ENCODE measurements at places on chromosomes 2 and 18.

DNA sequence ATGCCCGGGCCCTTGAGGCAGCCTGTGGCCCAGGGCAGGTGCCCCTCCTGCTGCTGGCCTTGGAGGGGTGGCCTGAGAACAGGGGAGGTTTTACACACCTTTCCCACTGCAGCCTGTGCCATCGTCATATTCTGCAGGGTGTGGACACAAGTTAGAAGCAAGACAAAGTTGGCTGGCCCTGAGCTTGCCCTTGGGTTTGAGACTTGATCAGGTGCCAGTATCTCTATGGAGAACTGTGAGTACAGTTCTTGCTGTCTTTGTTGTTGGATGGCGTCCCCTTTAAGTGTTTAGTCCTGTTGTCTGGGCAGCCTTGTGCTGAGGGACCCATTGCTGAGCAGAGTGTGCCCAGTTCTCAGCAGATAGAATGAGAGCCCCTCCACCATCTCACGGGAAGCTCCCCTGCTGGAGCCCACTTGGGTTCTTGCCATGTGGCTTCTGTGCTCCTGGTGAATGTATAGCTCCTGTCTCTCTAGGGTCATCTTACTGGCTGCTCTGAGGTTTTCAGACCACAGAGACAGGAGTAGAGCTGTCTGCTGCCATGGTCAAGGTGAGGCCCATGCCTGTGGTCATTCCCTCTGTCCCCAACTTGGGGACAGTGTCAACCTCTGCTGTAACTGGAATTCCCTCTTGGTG, 115.9 kb downstream of the SH3RF3 start:
- no peak for DNase-seq

DNA sequence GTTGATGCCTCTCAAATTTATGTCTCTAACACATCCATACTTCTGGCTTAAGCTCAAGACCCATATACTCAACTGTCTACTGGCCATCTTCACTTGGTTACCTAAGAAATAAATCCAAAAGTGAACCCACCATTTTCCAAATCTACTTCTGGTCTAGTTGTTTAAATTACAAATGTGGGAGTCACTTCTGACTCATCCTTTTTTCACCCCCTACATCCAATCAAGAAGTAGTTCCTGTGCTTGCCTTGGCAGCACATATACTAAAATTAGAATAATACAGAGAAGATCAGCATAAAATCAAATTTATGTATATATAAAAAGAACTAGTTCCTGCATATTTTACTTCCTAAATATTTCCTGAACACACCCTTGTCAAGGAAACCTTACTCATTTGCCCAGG, 53.6 kb downstream of the STRN start:
- DNase-seq: no peak

DNA sequence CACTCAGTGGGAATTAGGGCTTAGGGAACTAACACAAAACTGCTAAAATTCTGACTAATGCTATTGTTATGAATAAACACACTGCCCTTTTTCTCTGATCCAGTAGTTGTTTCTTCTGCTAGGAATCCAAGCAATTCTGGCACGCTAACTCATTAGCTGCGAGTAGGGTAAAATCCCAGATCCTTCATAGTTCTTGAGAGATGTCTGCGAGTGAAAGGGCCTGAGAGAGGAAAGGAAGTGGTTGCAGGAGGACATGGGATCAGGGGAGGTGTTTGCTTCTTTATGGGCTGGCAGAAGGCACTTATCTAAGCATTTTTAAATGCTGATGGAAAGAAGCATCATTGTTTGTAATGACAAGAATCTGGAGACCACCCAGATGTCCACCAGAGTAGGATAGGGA, 9.4 kb downstream of the MAP3K19 start:
- no peak for DNase-seq

DNA sequence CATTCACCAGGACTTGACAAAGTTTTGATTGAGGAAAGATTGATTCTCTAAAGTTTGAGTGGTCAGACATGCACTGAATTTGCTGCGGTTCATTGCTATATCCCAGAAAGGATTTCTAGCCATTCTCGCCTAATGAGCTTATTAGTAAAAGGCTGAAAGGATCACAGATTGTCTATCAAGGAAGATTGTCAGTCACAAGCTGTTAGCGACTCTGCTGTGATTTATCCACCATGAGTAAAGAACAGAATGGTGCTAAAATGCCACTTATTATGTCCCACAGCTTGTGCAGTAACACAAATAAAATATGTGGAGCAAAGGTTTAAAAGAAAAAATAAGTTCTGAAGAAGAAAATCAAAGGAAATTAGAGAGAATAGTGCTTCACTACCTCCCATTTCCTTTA, 701.2 kb upstream of the CDH7 start:
- DNase-seq: no peak

GRCh38 chr2:30095402-30095801, 51.4 kb upstream of the YPEL5 start:
- DNase-seq: no peak

- DNase-seq: no peak
Measured at GRCh38 chr2:241069821-241070281, 32.2 kb downstream of the MTERF4 start.

- no peak for DNase-seq
Measured at GRCh38 chr2:105055613-105056012, 17.7 kb downstream of the MRPS9 start.

Data from activated CD4-positive, CD25-positive, alpha-beta regulatory T cell (primary cell).